ENCODE measurements at places on chromosomes 16 and 17. TPM values are rescaled to one million over a fixed set of nuclear protein-coding genes. Genes with fewer than 3 reads are reported as not detected.

The ALDH3A1 gene
- not detected for total RNA-seq

The CDH8 gene
- 37.2 TPM for total RNA-seq

The SOST gene
- total RNA-seq, result not detected

The GOT2 gene
- 34.1 TPM for total RNA-seq

The NPIPB9 gene
- total RNA-seq, result 11.6 TPM

The BPTF gene
- 304 TPM for total RNA-seq

The ABCC6 gene
- total RNA-seq, result not detected

The OR1E2 gene
- total RNA-seq, result not detected

The FAM171A2 gene
- total RNA-seq, result 61.0 TPM

The CHST4 gene
- total RNA-seq, result not detected

The RNF112 gene
- total RNA-seq, result 47.6 TPM

The KRTAP4-9 gene
- not detected for total RNA-seq

The ABR gene
- total RNA-seq, result 204 TPM

The CD300A gene
- 2.5 TPM for total RNA-seq

The TVP23C gene
- 169 TPM for total RNA-seq

The SNX20 gene
- total RNA-seq, result not detected

The KRT17 gene
- total RNA-seq, result not detected

The UTS2R gene
- total RNA-seq, result not detected

The HBA2 gene
- total RNA-seq, result 363 TPM

The RNF157 gene
- total RNA-seq, result 37.6 TPM

The CRK gene
- total RNA-seq, result 97.0 TPM

The TNFRSF17 gene
- 0.63 TPM for total RNA-seq

The JMJD6 gene
- 26.6 TPM for total RNA-seq

The WFIKKN1 gene
- 1.3 TPM for total RNA-seq

The MKS1 gene
- total RNA-seq, result 24.4 TPM

The IGFALS gene
- total RNA-seq, result 0.31 TPM

The AANAT gene
- not detected for total RNA-seq

The NLGN2 gene
- 22.8 TPM for total RNA-seq

The NPB gene
- total RNA-seq, result 2.5 TPM

The DNAH9 gene
- total RNA-seq, result 3.4 TPM

The CD300LG gene
- not detected for total RNA-seq

The ABCA10 gene
- total RNA-seq, result 4.1 TPM

The MYOCD gene
- under 0.01 TPM for total RNA-seq

The TBC1D26 gene
- total RNA-seq, result 4.4 TPM

The CLDN9 gene
- total RNA-seq, result not detected

The ITGAD gene
- total RNA-seq, result not detected

The SULT1A4 gene
- 3.8 TPM for total RNA-seq

The ITFG1 gene
- total RNA-seq, result 165 TPM

The SEPTIN1 gene
- total RNA-seq, result 0.94 TPM

The TSNAXIP1 gene
- 6.3 TPM for total RNA-seq

The ESRP2 gene
- not detected for total RNA-seq

The ZP2 gene
- not detected for total RNA-seq

All from parietal lobe (tissue), 2 donors.